ENCODE measurements at places on chromosomes 1 and 21. TPM values are rescaled to one million over a fixed set of nuclear protein-coding genes. Genes with fewer than 3 reads are reported as not detected.
A peak's percentile ranks its signal among the peaks of the same experiment; 100 is the strongest.

DNA sequence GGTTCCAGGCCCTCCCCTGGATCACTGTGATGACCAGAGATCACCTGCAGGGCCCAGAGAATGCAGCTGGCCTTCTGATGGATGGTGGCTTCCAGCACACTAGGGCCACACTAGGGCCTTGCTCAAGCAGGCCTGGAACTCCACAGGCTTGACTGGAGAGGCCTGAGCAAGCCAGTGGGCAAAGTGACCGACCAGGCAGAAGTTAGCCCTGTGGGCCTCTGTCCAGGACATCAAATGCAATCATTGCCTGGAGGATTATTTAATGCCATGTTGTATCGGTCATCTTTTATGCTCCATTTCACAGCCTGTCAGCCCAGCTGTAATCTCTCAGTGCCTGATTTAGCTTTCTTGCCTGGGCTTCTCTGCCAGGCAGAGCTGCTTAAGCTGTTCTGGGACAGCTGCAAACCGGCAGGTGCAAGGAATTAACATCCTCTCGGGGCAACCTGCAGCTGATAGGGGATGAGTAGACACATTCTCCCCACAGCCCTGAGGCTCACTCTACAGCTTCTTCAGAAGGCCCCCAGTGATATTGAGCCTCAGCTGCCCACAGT lies 17.7 kb downstream of the NENF start:
- no peaks in the 10 kb centered on the region for H3K27me3 ChIP-seq
- no peaks in the 10 kb centered on the region for H3K36me3 ChIP-seq
- H3K4me1 ChIP-seq = peaks cover 5% of the 10 kb centered on the region
- DNase-seq = no peak
- no peak overlapping the region for H3K27ac ChIP-seq
- H3K4me3 ChIP-seq = no peak overlapping the region

Gene ADAMTS1
- total RNA-seq = 134 TPM

DNA sequence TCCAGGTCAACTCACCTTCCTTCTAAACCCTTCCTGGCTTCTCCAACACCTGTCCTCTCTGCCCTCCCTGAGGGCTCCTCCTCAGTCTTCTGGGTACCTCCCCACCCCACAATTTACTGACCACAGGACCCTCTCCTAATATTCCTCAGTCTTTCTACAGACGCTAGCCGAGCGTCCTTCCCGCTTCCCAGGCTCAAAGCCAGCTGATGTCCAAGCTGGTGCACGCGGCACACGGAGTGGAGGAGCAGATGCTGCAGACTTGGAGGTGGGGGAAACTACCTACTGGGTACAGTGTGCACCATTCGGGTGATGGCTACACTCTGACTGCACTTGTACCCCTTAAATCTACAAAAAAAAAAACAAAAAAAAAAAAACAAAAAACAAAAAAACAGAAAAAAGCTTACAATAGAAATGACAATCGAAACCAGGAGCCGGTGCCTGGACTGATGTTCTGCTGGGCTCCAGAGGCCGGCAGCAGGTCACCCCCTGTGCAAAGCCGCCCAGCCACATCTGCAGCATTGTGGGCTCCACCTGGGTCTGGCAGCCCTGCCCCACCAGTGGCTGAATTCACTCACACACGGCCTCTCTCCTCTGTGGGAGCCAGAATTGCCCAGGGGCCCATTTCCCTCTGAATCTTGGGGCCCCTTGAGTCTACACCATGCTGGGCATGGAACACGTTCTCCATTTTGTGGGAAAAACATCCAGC lies 7.0 kb downstream of the TRIM11 start:
- no peak overlapping the region for H3K4me3 ChIP-seq
- H3K36me3 ChIP-seq = no peaks in the 10 kb centered on the region
- no peak for DNase-seq
- H3K27me3 ChIP-seq = no peaks in the 10 kb centered on the region
- peaks cover 10% of the 10 kb centered on the region for H3K4me1 ChIP-seq

DNA sequence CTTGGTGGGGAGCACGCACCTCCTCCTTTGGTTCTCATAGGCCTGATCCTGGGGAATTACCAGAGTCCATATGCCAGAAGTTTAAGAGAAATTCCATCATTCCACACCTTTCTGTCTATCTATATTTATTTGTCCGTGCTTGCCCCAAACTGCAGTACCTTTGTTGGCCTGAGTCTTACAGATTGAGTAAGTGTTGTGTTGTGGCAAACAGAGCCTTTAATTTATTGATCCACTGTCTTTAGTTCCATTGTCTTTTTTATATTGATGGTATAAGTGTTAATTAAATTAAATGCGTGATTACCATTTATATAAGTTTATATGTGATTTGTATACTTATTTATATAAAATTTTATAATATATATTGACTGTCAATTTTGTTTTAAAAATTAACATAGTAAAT lies 4.9 kb downstream of the SH3BGR start:
- H3K27me3 ChIP-seq = no peaks in the 10 kb centered on the region
- no peaks in the 10 kb centered on the region for H3K4me1 ChIP-seq
- no peak overlapping the region for H3K4me3 ChIP-seq
- no peak for DNase-seq

GRCh38 chr1:207810173-207810572 lies 58.3 kb downstream of the CD46 start:
- H3K27ac ChIP-seq = no peak overlapping the region
- peaks cover 42% of the 10 kb centered on the region for H3K4me1 ChIP-seq
- H3K4me3 ChIP-seq = no peak overlapping the region
- DNase-seq = no peak
- no peaks in the 10 kb centered on the region for H3K36me3 ChIP-seq

DNA sequence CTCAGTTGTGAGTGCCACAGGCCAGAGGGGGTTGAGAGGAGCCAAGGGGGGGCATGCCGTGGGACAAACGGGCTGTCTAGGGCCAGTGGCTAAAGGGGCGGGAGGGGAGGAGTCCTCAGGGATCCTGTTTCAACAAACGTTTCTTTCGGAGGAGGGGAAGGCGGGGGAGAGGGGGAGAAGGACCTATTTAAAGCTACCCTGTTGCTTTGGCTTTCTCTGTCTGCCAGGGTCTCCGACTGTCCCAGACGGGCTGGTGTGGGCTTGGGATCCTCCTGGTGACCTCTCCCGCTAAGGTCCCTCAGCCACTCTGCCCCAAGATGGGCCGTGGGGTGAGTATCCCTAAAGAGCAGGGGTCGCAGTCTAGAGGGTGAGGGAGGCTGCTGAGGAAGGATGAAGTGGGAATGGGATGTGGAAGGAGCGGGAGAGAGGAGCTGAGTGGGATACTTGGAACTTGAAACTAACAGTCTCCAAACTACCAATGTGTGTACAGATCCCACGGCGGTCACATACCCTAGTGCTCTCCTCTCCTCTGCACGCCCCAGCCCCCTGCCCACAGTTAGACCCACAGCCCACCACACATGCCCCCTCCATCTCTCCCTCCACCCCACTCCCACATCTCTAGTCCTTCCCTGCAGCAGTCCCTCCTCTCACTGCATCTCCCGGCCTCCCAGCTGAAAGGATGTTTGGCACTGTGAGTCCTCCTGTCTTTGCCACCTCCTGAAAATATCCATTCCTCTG lies at the start of gene ATP1A2:
ATP1A2 (plus strand) TSS at position 215 of the 738 bp plus-strand sequence; CDS start at position 318, 103 bp downstream.
- no peaks in the 10 kb centered on the region for H3K4me1 ChIP-seq
- no peaks in the 10 kb centered on the region for H3K36me3 ChIP-seq
- DNase-seq = no peak
- peak within 1 kb of the TSS; percentile 17 for H3K4me3 ChIP-seq

GRCh38 chr1:110433803-110434202 lies 17.1 kb upstream of the PROK1 start:
- no peak overlapping the region for H3K4me3 ChIP-seq
- H3K27ac ChIP-seq = no peak overlapping the region
- no peak for DNase-seq
- no peaks in the 10 kb centered on the region for H3K27me3 ChIP-seq

Gene ARHGAP29
- total RNA-seq = 46.6 TPM

- no peak for DNase-seq
- H3K27ac ChIP-seq = no peak overlapping the region
- no peaks in the 10 kb centered on the region for H3K36me3 ChIP-seq
- H3K27me3 ChIP-seq = no peaks in the 10 kb centered on the region
Observed at GRCh38 chr21:36926989-36927718, 39.3 kb downstream of the HLCS start.

Gene RGS16
- 1.2 TPM for total RNA-seq

DNA sequence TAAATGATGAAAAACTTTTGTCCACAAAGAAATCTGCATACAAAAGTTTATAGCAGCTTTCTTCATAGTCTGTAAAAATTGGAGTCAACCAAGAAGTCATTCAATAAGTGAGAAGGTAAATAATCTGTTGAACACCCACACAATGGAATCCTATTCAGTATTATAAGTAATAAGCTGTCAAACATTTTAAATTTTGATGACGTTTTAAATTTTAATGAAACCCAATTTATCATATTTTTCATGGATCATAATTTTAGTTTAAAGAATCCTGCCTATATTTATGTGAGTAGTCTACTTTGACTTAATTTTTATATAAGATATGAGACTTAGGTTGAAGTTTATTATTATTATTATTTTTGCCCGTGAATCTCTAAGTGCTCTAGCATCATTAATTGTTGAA lies 20.0 kb downstream of the OR10J1 start:
- H3K4me3 ChIP-seq = no peak overlapping the region
- H3K4me1 ChIP-seq = no peaks in the 10 kb centered on the region
- no peak for DNase-seq
- no peak overlapping the region for H3K27ac ChIP-seq
- no peaks in the 10 kb centered on the region for H3K27me3 ChIP-seq
- H3K36me3 ChIP-seq = no peaks in the 10 kb centered on the region

DNA sequence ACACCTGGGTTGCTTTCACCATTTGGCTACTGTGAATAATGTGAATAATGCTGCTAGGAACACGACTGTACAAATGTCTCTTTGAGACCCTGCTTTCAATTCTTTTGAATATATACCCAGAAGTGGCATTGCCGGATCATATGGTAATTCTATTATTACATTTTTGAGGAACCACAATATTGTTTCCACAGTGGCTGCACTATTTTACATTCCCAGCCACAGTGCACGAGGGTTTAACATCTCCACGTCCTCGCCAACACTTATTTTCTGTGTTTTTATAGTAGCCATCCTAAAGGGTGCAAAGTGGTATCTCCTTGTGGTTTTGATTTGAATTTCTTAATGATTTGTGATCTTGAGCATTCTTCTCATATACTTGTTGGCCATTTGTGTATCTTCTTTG lies 15.7 kb downstream of the FHAD1 start:
- H3K4me3 ChIP-seq = no peak overlapping the region
- H3K36me3 ChIP-seq = no peaks in the 10 kb centered on the region
- no peak overlapping the region for H3K27ac ChIP-seq
- DNase-seq = no peak
- no peaks in the 10 kb centered on the region for H3K4me1 ChIP-seq

DNA sequence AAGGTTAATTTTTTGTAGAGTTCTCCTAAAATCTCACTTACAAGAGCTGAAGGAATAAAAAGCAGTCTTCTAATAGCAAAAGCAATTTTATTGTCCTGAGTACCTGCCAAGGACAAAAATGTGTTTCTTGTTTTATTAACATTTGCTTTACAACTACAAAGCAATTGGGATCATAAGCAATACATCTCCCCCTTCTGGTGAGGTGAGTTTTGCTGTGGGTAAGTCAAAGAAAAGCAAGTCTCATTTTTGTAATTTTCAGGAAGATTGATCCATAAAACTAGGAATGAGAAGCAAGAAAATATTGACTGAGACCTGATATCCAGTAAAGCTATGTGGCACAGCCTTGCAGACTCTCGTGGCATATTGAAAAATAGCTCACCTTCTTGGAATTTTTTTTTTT lies 2162.7 kb downstream of the NCAM2 start:
- no peaks in the 10 kb centered on the region for H3K27me3 ChIP-seq
- no peak overlapping the region for H3K27ac ChIP-seq
- no peaks in the 10 kb centered on the region for H3K4me1 ChIP-seq
- DNase-seq = no peak
- H3K4me3 ChIP-seq = no peak overlapping the region
- H3K36me3 ChIP-seq = no peaks in the 10 kb centered on the region

GRCh38 chr21:39051588-39051949 lies 131.7 kb downstream of the PSMG1 start:
- H3K4me1 ChIP-seq = no peaks in the 10 kb centered on the region
- H3K27me3 ChIP-seq = no peaks in the 10 kb centered on the region
- no peaks in the 10 kb centered on the region for H3K36me3 ChIP-seq

GRCh38 chr21:42401154-42401553 lies 2.5 kb upstream of the UBASH3A start:
- no peaks in the 10 kb centered on the region for H3K27me3 ChIP-seq
- no peak overlapping the region for H3K27ac ChIP-seq
- DNase-seq = no peak
- H3K4me1 ChIP-seq = no peaks in the 10 kb centered on the region
- H3K4me3 ChIP-seq = no peak overlapping the region

- H3K4me3 ChIP-seq = no peak within 1 kb of the TSS
- DNase-seq = no peak
- H3K36me3 ChIP-seq = no peaks in the 10 kb centered on the region
- H3K27ac ChIP-seq = no peak within 1 kb of the TSS
- H3K4me1 ChIP-seq = no peaks in the 10 kb centered on the region
Observed at GRCh38 chr1:207032528-207033017, at the start of gene C1orf116. Gene C1orf116 (minus strand): TSS chr1:207032756. CDS start chr1:207027598, 5,158 bp downstream.

DNA sequence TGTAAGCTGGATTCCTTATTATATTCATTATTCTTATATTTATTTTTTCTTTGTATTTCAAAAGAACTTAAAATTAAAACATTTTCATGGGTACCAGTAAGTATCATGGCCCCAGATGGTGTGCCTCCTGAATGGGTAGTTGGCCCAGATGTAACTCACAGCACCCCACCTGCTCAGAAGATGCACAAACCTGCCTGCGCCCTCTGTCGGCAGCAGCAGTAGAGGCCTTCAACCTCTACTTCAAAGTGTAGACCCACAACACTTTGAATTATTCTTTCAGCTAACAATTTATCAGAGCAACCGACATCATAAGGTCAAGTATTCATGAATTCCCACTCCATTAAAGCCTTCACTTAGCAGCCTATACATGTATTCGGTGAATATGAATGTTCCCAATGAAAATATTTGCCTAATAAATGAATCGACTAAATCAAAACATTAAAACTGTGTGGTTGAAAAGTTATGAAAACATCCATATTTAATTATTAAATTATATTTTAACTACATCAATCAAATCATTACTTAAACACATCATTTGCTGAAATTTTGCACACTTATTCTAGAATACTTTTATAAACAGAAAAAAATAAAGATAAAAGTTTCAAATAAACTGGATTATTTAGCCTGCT lies 25.4 kb downstream of the PIGM start:
- no peaks in the 10 kb centered on the region for H3K36me3 ChIP-seq
- peak; percentile 35 for DNase-seq
- no peak overlapping the region for H3K27ac ChIP-seq
- no peaks in the 10 kb centered on the region for H3K4me1 ChIP-seq

DNA sequence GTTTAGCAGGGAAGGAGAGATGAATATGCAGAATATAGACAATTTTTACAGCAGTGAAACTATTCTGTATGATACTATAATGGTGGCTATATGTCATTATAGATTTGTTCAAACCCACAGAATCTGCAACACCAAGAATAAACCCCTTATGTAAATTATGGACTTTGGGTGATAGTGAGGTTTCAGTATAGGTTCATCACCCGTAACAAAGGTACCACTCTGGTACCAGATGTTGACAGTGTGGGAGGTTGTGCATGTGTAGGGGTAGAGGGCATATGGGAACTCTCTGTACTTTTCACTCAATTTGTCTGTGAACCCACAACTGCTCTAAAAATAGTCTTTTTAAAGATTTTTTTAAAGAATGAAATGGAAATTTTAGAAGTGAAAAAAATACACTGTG lies 29.9 kb upstream of the PRDX6 start:
- no peaks in the 10 kb centered on the region for H3K27me3 ChIP-seq
- H3K36me3 ChIP-seq = no peaks in the 10 kb centered on the region
- no peak overlapping the region for H3K27ac ChIP-seq
- H3K4me1 ChIP-seq = no peaks in the 10 kb centered on the region
- DNase-seq = no peak

Gene S100A1
- not detected for total RNA-seq

GRCh38 chr1:101081496-101082488 lies 56.2 kb upstream of the DPH5 start:
- no peaks in the 10 kb centered on the region for H3K27me3 ChIP-seq
- H3K36me3 ChIP-seq = no peaks in the 10 kb centered on the region
- DNase-seq = no peak

Gene IFNLR1
- total RNA-seq = not detected

Gene IL24
- total RNA-seq = not detected

Gene COX20
- total RNA-seq = 12.3 TPM

All from uterus (tissue), 4 donors.